ENCODE measurements at places on chromosomes 11 and 22. TPM values are rescaled to one million over a fixed set of nuclear protein-coding genes. Genes with fewer than 3 reads are reported as not detected.

Gene SPON1
- polyA plus RNA-seq = 57.4 TPM

DNA sequence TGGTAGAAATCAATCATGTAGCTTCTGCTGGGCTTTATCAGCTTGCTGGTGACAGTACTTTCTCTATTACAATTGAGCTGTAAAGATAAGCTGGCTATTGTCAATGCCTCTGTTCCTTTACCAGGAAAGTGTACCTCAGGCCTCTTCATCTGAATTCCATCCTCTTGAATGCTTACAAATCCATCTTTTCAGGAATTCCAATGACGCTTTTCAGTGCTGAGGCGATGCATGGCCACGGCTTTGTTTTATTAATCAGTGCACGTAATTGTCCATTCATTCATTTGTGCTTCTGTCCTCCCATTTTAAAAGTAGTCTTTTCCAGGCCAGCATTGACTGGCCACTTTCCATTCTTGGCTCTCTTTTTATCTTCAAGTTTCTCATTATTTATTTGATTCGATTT, 202.0 kb downstream of the PGR start:
- no peak for DNase-seq

Gene CEND1
- polyA plus RNA-seq = 1.3 TPM

Gene MAP6
- 8.2 TPM for polyA plus RNA-seq

GRCh38 chr11:47980088-47980906, at the start of gene PTPRJ:
TSS of gene PTPRJ (plus strand) at chr11:47980559. CDS start at chr11:47980913, 354 bp downstream.
- no peak for DNase-seq

GRCh38 chr22:22968366-22968765, 80.8 kb downstream of the IGLL5 start:
- no peak for DNase-seq

Gene BTBD18
- polyA plus RNA-seq = 0.50 TPM

Gene RAPSN
- 0.23 TPM for polyA plus RNA-seq

- no peak for DNase-seq
Observed at GRCh38 chr11:36339888-36340287, 43.8 kb downstream of the PRR5L start.

DNA sequence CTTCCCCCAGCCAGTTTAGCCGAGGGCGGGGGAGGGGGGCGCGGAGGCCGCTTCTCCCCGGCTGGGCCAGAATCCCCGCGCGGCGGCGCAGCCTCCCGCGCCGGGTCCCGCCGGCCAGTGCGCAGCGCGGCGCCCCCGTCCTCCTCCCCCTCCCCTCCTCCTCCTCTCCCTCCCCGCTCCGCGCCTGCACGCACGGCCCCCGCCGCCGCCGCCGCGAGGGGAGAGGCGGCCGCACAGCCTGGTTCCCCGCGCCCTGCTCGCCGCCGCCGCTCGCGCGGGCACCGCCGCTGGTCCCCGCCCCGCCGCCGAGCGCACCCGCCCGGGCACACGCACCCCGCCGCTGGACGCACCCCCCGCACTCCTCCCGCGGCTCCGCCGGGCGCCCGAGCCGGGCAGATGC, at the start of gene FLRT1:
Gene FLRT1, plus strand, starts transcription at position 356 of the 400 bp plus-strand sequence. CDS start 80,337 bp downstream, outside the sequence.
- DNase-seq = no peak

Gene CHADL
- polyA plus RNA-seq = 4.9 TPM

DNA sequence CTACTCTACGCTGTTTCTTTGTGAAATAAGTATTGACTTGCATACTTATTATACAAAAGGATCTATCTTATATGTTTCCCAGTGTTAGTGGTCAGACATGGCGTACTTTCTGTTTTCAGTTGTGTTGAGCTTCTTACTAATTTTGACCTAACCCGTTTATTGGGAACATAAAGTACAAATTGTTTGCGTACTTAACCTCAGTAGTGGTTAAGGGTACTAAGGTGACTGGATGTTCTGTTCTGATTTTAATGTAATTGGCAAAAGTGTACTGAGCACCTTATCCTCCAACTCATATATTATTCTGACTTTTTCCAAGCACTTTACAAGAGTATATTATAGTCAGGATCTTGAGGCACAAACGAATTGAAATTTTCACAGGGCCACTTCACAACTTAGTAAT, 17.2 kb downstream of the TBCEL start:
- DNase-seq = no peak

DNA sequence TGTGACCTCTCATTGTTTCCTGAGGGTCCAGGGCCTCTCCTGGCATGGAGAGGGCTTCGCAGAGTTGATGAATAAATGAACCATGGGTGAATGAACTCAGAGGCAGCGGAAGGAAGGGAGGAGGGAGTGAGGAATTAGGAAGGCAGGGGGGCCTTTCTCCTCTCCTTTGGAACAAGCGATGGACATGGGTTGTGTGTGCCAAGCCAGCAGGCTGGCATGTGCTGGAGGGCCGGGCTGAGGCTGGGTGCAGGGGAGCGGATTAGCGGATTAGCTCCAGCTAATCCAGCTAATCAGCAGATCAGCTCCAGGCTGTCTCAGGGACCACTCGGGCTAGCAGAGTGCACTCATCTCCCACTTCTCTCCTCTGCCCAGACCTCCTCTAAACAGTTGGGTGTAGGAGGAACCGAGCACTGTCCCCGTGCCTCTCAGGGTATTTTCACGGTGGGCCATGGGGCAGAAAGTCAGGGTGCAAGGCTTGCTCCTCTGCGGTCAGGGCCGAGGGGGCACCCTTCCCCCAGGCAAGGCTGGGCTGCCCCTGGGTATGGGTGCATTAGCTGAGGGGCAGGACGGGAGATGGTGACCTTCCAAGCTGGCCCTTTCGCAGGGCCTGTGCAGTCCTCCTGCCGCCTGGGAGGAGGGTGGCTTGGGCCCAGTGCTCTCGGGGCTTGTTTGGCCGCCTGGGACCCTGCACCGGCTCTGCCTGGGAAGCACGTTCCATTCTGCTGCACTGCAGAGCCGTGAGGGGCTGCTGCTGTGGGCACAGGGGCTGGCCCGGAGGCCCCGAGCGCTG, 120.3 kb upstream of the B3GAT1 start:
- no peak for DNase-seq

Gene NDUFC2
- polyA plus RNA-seq = 174 TPM

GRCh38 chr11:3880724-3881123, 25.3 kb downstream of the STIM1 start:
- DNase-seq = peak; percentile 36

Gene ARHGAP8
- polyA plus RNA-seq = 31.4 TPM

Gene CRACR2B
- 16.7 TPM for polyA plus RNA-seq

GRCh38 chr11:75733431-75734107, 15.9 kb downstream of the MOGAT2 start:
- DNase-seq = peak; percentile 43

Gene DENND6B
- polyA plus RNA-seq = 18.7 TPM

Measured in renal pelvis (tissue), 12 donors.